Activated gamma-delta T cell (primary cell): ENCODE measurements at places on chromosomes 7 and 10.

DNA sequence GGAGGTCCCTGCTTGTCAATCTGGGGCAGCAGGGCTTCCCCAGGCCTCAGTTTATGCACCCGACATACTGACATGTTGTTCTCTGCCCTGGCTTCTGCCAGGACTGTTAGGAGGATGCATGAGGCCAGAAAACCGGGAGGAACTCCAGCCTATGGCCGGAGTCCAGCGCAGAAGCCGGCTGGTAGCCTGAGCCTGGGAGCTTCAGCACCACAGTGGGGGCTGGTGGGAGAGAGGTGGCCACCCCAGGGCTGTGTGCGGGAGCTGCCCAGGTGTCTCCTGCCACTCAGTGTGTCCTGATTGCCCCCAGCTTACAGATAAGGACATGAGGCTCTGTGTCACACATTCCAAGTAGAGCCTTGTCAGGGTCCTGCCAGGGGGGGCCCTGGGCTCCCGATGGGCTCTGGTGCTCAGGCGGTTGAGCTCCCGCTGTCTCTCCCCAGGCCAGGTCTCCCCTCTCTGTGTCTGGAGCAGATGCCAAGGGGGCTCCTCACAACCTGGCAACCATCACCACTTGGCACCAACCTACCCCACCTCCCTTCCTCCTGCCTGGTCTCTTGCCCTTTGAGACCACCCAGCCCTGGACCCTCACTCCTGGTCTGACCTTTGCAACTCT, 32.3 kb downstream of the PPIF start:
- no peak for DNase-seq

DNA sequence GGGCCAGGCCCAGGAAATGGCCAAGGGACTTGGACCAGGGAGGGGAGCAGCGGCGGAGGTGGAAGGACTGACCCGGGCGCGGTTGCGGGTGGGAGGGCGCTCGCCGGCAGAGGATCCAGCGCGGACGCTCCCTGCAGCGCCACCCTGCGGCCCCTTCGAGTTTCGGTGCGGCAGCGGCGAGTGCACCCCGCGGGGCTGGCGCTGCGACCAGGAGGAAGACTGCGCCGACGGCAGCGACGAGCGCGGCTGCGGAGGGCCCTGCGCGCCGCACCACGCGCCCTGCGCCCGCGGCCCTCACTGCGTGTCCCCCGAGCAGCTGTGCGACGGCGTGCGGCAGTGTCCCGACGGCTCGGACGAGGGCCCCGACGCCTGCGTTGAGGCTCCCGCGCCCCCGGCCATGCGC, 16.8 kb upstream of the ZNF467 start:
- no peak for DNase-seq

- no peak for DNase-seq
These were observed 50.0 kb upstream of the GRB10 start for GRCh38 chr7:50832744-50833143.

DNA sequence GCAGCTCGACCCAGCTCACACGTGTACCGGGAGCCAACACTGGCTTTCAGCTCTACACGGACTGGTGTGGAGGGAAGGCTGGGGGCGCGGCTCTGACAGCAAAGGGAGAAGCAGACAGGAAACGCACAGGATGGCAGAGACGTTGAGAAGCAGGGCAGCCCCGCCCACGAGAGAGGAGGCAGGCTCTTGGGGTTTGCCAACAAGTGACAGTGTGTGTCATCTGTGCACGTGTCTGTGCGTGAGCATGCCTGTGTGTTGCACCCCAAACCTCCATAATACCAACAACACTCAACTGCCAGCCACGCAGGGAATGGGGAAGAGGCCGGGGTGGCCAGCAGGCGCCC, 64.4 kb upstream of the PDGFA start:
- DNase-seq, result peak; percentile 53

- DNase-seq, result no peak
These were observed 11.7 kb downstream of the TMEM254 start for GRCh38 chr10:80090121-80090520.

- DNase-seq, result no peak
These were observed 11.0 kb downstream of the LLCFC1 start for GRCh38 chr7:142950235-142950634.

- no peak for DNase-seq
These were observed 37.8 kb upstream of the RAPGEF5 start for GRCh38 chr7:22394739-22395138.

DNA sequence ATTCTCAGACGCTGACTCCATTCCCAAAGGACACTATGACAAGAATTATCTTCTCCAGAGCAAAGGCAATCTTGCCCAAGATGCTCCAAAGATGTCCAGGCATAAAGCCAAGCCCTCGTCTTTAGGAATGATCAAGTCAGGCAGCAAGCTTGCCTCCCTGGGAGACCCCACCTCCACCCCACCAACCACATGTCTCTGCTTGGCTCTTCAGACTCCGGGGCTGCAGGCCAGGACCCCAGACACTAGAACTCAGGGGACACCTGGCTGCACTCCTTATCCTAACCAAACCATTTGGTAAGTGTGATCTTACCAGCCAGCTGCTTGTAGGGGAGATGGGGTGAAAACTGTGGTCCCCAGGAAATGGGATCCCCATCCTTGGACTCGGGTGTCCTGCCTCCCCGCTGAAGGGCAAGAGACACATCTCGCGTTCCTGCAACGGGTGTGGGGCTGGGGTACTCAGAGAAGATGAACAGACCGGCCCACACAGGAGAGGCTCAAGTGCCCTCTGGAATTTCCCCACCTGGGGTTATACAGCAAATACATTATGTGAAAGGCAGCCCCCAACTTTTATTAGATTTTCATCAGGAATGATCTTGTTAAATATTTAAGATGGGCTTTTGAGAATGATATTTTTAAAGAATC, 55.7 kb downstream of the INSIG1 start:
- no peak for DNase-seq

GRCh38 chr10:126628746-126629145, 41.7 kb downstream of the C10orf90 start:
- no peak for DNase-seq

DNA sequence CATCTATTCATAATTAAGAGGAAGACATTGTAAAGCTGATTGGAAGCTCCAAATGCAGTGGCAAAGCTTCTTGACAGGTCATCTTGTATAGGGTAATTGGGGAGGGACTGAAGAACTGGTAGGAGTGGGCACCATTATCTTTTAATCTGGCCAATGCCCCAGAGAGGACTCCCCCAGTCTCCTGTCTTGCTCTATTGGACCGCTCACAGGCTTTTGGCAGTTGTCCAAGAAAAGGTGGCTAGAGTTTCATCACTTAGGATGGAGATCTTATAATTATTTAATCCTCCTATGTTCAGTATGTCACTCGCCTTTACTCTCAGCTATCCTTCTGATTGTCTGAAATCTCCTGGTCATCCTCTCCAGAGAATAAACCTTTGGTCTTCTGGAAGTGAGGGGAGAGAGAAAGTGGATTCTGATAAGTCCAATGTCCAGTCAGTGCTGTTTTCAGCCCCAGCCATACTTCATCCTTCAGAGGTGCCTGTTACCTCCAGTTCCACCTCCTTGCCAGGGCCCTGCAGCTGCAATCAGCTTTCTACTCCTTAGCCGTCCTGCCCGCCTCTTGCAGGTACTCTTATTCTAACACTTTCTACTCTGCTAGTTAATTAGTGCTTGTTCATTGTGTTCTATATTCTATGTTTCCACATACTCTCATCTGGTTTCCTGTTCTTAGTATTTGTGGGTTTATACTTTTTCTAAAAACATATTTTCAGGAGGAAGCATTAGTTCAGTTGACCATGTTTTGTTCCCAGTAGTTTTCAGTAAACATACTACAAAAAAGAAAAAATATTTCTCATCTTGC, 241.6 kb downstream of the NSUN6 start:
- no peak for DNase-seq

DNA sequence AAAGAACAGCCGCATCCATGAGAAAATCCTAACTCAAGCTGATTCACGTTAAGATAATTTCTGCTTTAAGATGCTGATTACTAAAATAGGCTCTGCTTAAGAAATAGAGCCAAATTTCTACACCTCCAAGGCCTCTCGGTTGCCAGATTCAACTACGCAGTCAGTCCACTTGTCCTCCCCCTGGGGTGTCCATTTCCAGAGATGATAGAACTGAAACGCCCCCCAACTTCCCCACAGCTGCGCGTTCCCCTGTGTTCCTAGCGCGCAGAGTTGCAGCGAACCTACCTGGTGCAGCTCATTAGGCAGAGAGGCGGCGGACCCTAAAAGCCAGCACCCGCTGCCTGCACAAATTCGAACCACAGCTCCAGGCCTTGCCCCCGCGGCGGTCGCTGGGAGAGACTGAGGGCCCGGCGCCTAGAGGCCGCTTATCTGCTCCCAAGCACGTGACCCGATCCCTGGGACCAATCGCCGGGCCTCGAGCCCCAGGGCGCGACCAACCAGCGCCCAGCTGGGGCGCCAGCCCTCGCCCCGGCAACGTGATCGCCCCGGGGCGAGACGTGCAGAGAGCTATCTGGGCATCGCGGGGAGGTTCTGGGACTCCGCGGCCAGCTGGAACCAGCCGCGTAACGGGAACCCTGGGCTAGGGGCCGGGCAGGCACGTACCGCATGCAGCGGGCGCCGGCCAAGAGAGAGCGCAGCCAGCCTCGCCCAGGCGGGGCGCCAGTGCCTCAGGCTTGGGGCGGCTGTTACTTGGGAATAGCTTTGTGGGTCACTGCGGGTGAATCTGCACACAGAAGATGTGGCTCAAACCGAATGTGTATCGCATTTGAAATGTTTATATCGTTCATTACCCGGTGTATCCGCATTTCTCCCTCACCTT, at the start of gene PPP1R3C:
Gene PPP1R3C, minus strand, starts transcription at position 401 of the 880 bp plus-strand sequence. Its CDS starts 102 bp downstream, at position 299.
- DNase-seq, result peak; percentile 8

DNA sequence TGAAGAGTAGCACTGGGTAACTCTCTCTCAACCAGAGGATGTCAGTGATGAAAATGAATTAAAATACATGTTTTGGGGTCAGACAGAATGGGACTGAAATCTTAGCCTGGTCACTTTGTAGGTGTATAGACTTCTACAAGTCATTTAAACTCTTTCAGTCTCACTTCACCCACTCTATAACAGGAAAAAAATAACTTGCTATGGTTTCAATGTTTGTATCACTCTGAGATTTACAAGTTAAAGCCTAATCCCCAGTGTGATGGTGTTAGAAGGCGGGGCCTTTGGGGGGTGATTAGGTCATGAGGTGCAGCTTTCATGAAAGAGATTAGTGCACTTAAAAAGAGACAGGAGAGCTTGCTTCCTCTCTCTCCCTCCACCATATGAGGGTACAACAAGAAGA, 134.8 kb downstream of the INHBA start:
- DNase-seq, result no peak

DNA sequence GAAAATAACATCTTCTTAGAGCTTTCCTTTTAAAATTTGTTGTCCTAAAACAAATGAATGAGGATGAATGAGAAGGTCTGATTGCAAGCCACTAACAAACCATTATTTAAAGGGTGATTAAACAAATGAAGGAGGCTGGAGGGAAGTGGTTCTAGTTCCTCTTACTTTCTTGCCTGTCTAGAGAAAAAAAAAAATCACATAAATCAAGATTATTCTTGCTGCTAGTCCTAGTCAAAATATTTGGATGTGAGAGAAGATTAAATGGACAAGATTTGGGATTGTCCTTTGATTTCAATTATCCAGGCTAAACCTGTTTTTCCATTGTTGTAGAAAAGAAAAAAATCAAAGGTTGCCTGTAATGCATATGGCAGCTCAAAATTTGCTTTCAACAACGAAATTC, 3.3 kb downstream of the SKAP2 start:
- no peak for DNase-seq

DNA sequence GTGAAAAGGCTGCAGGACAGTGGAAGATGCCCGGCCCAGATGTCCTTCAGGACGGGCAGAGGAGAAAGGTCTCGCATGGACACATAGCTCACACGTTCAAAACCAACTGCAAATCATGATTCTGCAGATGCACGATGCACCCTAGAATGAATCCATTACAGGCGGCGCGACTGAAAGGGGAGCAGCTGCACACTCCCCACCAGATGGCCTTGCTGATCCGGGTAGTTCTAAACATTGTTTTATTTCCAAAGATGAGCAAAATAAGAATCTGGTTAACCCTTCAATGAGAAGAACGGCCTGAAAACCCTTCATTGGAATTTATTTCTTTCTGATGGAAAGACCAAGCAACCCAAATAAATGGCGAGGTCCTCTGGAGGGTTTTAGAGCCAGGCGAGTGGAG, 33.8 kb downstream of the CHST15 start:
- no peak for DNase-seq

- DNase-seq, result no peak
These were observed 116.3 kb downstream of the MDFIC start for GRCh38 chr7:115038158-115038557.

DNA sequence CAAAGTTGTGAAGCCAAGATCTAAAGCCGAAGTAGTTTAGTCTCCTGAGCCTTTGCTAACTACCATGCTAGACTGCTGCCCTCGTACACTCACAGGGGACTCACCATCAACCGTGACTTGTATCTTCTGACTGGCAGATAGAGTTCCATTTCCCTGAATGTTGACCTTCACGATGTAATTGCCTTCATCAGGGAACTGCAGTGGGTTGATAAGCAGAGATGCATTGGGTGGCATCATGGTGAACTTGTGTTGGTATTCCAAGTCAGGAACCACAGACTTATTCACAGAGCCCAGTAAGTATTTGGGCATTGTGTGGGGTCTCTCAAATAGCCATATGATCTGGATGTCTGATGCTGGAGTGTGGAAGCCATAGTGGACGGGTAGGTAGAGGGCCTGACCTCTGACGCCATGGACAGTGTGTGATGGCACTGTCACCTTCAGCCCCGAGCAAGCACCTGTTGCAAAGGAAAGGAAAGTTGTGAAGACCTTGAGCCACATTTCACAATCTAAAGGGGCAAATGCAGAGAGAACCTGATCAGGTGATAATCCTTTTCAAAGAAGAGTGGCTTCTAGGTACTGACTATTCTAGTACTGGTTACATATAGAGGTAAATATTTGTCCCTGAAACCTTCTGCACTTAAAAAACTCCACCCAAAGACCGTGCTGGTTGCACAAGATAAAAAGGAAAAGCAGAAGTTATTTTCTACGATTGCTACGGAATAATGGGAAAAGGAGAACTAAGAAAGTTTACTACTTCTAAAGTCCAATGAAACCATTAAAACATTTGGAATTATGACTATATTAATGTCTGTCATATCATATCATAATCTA, 7.1 kb downstream of the HEPACAM2 start:
- DNase-seq, result no peak

DNA sequence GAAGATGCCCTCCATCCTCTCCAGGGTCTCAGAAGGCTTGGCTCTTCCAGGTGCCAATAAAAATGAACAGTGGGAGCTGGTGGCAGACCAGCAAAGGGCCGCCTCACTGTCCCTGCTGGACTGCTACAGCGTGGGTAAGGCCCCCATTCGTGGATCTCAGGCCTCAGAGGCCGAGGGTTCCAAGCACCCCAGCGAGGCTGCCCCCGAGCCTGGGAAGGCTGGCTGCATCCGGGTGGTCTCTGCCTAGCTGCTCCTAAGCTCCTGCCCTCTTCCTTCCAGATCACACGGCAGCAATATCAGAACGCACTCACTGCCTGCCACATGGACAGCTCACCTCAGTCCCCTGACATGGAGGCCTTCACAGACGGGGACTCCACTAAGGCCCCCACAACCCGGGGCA, 42.9 kb downstream of the GOT1 start:
- DNase-seq, result no peak

- DNase-seq, result no peak
These were observed 26.1 kb upstream of the FAM221A start for GRCh38 chr7:23653942-23654341.
